GOT3 (cell line): ENCODE measurements at places on chromosomes 2 and 18.

DNA sequence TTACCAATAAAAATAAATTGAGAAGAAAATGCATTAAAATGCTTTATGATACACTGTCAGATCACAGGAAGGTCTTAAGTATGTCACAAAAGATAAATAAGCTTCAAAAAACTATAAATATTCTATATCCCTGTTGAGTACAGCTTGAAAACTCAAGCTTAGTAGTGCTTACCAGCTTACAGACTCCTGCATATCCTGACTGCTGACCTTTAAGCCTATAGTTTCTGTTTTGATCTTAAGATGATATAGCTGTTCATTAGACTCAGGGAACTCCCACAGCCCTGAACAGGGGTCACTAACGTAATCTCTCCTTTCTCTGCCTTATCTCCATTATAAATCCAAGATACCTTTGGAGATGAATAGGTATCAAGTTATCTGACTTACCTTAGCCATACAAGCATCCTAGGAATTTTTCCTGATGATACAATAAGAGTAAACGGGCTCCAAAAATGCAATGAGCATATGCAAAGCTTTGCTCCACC is 93.7 kb upstream of the RBBP8 start:
- DNase-seq = no peak

- no peak for DNase-seq
Observed at GRCh38 chr2:240460781-240461431, 25.4 kb downstream of the GPC1 start.

DNA sequence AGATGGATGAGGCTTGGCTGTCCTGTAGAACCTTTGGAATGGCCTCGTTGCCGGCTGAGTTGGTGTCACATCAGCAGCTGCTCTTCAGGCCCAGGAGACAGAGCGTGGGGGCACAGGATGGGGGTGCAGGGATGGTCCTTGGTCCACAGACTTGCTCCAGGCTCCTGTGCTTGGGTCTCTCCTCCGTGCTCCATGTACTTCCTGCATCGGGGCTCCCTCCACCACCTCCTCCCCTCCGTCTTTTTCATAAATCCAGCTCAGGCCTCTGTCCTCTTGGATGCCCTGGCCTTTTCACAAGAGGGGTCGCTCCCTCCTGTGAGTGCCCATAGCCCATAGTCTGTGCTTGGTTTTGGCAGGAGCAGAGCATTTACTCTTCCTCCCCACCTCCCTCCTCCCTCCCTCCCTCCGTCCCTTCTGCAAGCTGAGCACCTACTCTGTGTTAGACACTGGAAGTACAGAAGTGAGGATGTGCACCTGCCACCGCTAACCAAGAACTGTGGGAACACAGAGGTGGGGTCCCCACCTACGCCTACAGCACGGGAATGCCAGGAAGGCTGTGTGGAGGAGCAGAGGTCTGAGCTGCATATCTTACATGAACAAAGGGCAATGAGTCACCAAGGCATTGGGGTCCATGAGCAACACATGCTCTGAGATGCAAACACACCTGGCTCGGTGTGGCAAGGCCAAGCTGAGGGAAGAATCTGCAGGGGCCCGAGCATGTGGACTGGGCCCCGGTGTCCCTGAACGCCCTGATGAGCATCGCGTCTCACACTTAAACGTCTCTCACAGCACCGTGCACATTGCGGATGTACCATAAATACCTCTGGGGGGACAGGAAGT is 458.7 kb upstream of the HS6ST1 start:
- no peak for DNase-seq

GRCh38 chr2:164816046-164816445 is 25.6 kb downstream of the COBLL1 start:
- no peak for DNase-seq

GRCh38 chr2:8625399-8626300 is 56.2 kb upstream of the ID2 start:
- no peak for DNase-seq

GRCh38 chr2:206915121-206915520 is 24.2 kb upstream of the CPO start:
- DNase-seq = peak; percentile 6

DNA sequence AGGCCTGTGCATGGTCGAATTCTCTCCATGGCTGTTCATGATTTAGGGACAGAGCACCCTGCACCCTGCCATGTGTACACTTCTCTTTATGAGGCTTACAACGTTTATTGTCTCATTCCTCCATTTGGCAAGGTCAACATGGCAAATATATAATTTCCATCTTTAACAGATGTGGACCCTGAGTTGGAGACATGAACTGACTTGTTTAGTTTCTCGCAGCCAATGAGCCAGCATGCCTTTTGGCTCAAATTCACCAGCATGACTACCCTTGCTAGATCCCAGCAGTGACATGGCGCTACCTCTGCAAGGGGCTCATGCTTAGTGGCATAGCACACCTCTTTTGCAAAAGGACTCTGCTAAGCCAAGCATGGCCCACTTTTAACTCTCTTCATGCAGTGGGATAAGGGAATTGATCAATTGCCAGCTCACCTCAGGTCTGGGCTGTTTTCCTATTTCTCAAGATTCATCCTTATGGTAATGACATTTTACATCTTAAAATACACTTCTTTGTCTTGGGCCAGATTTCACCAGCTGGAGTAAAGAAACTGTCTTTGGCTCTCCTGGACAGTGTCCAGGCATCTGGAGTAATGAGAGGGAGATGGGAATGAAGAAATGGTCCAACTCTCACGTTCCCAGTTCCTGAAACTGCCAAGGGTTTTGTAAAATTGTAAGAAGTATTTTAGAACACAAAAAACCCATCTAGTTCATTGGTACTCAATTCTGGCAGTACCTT is 159.5 kb downstream of the SETBP1 start:
- DNase-seq = no peak

- DNase-seq = no peak
Observed at GRCh38 chr18:59041819-59042815, 97.6 kb upstream of the SEC11C start.

DNA sequence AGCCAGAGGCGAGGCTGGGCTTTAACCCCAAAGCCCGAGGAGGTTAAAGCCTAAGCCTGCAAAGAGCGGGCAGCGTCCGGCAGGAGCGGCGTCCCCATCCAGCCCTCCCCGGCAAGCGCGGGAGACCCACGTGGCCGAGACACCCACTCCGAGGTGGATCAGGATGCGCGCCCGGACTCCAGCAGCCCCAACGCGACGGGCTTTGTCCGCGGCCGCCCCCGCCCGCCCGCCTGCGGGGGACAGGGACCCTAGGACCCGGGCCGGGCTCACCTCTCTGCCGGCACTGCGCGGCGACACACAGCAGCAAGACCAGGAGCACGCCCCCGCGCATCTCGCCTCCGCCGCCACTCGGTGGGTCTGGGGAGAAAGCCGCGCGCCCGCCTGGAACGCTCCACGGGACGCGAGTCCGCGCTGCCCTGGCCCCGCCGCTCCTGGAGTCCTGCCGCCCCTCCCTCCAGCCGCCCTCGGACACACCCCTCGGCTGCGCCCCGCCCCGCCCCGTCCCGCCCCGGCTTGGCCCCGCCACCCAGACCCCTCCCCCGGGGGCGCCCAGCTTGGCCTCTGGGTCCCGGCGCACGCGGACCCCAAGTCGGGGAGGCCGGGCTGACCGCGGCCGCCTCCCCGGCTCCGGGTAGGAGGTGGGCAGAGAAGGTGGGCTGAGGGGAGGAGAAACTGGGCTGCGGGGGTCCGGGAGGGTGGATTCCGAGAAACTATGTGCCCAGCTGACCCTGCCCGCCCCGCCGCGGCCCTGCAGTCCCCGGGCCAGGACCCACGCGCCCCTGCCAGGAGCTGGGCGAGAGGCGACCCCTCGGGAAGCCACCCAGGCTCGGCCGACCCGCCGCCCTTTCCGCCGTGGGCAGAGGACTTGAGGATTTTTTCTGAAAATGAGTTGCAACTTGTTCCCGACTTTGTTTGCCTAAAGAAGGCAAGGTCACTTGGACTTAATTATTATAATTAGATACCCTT is at the start of gene LAMA1:
Gene LAMA1, minus strand, starts transcription at position 408 of the 966 bp plus-strand sequence. Its CDS starts 77 bp downstream, at position 331.
- DNase-seq = no peak

- DNase-seq = no peak
Observed at GRCh38 chr2:209579230-209579749, 155.4 kb downstream of the MAP2 start.

DNA sequence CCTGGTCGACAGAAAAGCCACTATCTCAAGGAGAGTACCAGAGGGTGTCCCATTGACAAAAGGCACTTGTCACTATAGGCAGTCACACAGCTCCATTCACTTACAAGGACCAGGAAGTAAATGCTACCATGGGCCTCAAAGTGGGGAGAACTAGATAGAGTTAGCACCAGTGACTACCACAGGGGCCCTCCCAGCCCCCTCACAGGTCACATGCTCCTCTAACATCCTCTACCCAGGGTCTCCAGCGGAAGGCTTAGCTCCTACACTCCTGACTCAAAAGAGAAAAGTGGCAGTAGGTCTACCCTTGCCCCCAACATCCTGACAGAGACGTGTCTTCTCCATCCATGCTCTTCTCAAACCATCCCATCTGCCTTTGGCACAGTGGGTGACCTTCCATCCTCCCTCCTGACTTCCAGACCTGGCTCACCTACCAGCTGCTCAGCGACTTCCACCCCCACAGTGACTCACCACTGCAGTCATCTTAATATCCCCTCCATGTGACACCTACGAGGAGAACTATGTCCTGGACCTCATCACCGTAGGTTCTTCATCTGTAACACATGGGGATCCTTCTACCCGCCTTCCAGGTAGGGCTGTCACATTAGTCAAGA is 5.6 kb upstream of the DNMT3A start:
- DNase-seq = no peak

- DNase-seq = no peak
Observed at GRCh38 chr2:30678410-30679137, 128.7 kb downstream of the CAPN13 start.

DNA sequence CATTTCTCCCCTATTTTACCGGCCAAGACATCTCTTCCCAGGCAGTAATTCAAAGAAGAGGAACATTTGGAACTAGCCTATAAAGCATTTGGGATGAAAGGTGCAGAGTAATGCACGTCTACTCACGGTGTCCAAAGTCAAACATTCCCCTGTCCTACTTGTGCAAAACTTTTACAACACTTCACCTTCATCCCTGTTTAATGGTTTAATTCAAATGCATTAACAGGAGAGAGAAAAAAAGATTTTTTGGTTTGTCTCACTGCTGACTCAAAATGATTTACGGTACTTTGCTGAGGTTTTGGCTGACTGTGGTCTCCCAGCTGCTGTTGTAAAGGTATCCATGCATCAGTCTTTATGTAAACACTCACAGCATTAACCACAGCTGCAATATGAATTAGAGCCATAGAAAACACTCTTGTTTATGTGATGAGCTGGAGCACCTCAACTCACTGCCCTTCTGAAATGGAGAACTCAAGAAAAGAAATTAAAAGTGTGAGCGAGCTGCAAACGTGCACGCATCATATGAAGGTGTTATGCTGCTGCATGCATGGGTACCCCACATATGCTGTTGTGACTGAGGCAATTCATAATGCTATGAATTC is 220.5 kb downstream of the PIEZO2 start:
- DNase-seq = no peak

GRCh38 chr2:222307978-222308730 is 9.4 kb upstream of the PAX3 start:
- DNase-seq = no peak

GRCh38 chr2:26299471-26300101 is 46.4 kb upstream of the SELENOI start:
- no peak for DNase-seq

- DNase-seq = no peak
Observed at GRCh38 chr2:207828361-207829057, 58.8 kb upstream of the FZD5 start.
